Activated naive CD4-positive, alpha-beta T cell treated with anti-CD3 and anti-CD28 coated beads for 36 hours (primary cell): ENCODE measurements at places on chromosomes 13 and 19. TPM values are rescaled to one million over a fixed set of nuclear protein-coding genes. Genes with fewer than 3 reads are reported as not detected.

DNA sequence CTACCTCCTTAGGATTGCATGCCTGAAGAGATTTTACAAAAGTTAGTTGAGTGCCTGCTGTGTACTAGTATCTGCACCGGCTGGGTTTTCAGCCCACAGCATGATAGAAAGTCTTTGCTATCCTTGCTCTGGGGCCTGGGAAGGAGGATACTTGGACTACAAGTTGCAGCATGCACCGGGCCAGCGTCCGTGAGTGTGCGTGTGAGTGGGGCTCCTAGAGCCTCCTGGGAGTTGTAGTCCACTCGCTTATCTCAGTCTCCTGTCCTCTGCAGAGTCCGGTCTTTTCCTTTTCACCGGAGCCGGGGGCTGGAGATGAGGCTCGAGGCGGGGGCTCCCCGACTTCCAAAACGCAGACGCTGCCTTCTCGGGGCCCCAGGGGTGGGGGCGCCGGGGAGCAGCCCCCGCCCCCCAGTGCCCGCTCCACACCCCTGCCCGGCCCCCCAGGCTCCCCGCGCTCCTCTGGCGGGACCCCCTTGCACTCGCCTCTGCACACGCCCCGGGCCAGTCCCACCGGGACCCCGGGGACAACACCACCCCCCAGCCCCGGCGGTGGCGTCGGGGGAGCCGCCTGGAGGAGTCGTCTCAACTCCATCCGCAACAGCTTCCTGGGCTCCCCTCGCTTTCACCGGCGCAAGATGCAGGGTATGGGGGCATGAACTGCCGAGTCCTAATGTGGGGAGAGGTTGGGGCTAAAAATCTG lies 20.6 kb downstream of the BRSK1 start:
- peaks cover 7% of the 10 kb centered on the region for H3K4me1 ChIP-seq
- no peaks in the 10 kb centered on the region for H3K27me3 ChIP-seq
- no peaks in the 10 kb centered on the region for H3K36me3 ChIP-seq
- DNase-seq: peak; percentile 65
- no peak overlapping the region for H3K4me3 ChIP-seq
- H3K27ac ChIP-seq: no peak overlapping the region

GRCh38 chr13:93249364-93250306 lies 23.0 kb downstream of the GPC6 start:
- H3K4me1 ChIP-seq: no peaks in the 10 kb centered on the region
- no peak overlapping the region for H3K4me3 ChIP-seq
- no peak overlapping the region for H3K27ac ChIP-seq
- H3K36me3 ChIP-seq: no peaks in the 10 kb centered on the region
- no peak for DNase-seq

DNA sequence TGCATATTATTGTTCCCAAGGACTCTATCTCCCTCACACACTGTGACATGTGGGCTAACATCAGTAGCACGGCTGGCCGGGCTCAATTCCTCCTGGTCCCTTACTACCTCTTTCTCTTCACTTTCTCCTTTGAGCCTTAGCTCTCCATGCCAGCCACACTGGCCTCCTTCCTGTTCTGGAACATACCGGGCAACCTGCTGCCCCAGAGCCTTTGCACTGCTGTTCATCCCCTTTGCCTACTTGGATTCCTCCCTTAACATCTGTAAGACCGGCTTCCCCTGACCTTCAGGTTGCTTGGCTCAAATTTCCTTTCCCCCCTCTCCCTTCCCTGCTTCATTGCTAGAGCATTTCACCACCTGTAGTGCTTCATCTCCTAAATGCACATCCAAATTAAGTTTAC lies 17.1 kb downstream of the IRS2 start:
- DNase-seq: no peak
- H3K4me1 ChIP-seq: peaks cover 30% of the 10 kb centered on the region
- peaks cover 3% of the 10 kb centered on the region for H3K36me3 ChIP-seq

GRCh38 chr13:103351035-103351828 lies 285.0 kb upstream of the SLC10A2 start:
- DNase-seq: no peak
- H3K4me1 ChIP-seq: no peaks in the 10 kb centered on the region
- no peak overlapping the region for H3K27ac ChIP-seq
- no peak overlapping the region for H3K4me3 ChIP-seq
- no peaks in the 10 kb centered on the region for H3K36me3 ChIP-seq
- peaks cover 6% of the 10 kb centered on the region for H3K27me3 ChIP-seq

UPK1A gene
- 0.21 TPM for total RNA-seq

DNA sequence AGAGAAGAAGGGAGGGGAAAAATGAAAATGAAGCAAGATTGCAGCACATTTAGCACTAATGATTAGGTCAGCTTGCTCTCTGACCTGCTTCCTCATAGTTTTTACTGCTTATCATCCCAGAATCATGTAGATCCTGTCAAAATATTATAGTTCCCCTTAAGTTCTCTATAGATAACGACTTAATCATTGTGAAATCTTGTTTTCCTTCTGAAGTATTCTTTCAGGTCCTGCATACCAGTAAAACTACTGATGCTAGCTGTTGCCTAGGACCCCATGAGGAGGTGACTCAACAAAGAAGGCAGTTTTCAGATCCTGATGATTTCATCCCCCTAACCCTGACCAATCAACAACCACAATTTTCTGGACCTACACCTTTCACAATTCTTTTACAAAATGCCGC lies 1131.7 kb downstream of the SLITRK5 start:
- H3K4me1 ChIP-seq: no peaks in the 10 kb centered on the region
- H3K27ac ChIP-seq: no peak overlapping the region
- DNase-seq: no peak
- H3K27me3 ChIP-seq: no peaks in the 10 kb centered on the region
- no peaks in the 10 kb centered on the region for H3K36me3 ChIP-seq

DNA sequence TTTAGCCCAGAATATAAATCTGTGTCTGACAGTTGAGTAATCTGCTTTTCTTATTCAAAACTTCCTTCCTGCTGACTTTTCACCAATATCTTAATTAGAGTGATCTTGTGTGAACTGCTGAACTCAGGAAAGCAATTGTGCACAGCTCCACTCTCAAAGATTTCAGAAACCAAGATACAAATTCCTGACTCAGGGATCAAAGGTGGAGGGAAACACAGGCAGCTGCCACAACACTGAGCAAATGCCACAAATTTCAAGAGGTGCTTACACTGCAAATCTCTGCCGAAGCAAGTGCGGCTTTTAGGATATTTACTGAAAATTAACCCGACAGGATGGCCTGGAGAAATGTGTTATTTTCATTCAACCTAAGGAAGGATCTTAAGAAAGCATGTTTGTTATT lies 111.4 kb downstream of the STOML3 start:
- DNase-seq: no peak
- peaks cover 13% of the 10 kb centered on the region for H3K27me3 ChIP-seq
- no peaks in the 10 kb centered on the region for H3K4me1 ChIP-seq
- H3K27ac ChIP-seq: no peak overlapping the region
- no peaks in the 10 kb centered on the region for H3K36me3 ChIP-seq
- no peak overlapping the region for H3K4me3 ChIP-seq

CPAMD8 gene
- 0.41 TPM for total RNA-seq

GRCh38 chr13:27808851-27809550 lies 16.7 kb downstream of the GSX1 start:
- DNase-seq: no peak
- no peak overlapping the region for H3K4me3 ChIP-seq
- H3K36me3 ChIP-seq: no peaks in the 10 kb centered on the region
- H3K27me3 ChIP-seq: peaks cover 36% of the 10 kb centered on the region
- H3K4me1 ChIP-seq: no peaks in the 10 kb centered on the region
- no peak overlapping the region for H3K27ac ChIP-seq

DNA sequence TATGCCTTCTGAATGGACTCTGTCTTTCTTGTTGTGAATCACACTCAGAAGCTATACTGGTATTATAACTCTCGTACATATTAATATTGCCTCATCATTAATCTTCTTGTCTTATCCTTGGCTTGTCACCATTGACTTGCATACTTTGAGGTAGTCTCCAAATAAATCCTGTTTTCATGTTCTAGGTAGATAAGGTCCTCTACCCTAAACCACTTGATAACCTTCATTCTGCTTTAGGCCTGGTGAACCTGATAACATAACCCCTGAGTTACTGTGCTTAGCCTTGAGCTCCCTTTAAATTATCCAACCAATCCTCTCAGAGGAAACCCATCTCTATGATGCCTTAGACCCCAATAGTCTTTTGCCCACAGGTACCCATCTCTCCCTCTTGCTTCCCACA lies 1162.3 kb downstream of the SLITRK1 start:
- no peak overlapping the region for H3K4me3 ChIP-seq
- no peak overlapping the region for H3K27ac ChIP-seq
- H3K4me1 ChIP-seq: no peaks in the 10 kb centered on the region
- DNase-seq: no peak

GRCh38 chr19:13665125-13665905 lies 99.0 kb upstream of the MRI1 start:
- H3K27me3 ChIP-seq: no peaks in the 10 kb centered on the region
- no peak overlapping the region for H3K27ac ChIP-seq
- H3K4me3 ChIP-seq: no peak overlapping the region
- H3K4me1 ChIP-seq: no peaks in the 10 kb centered on the region
- no peaks in the 10 kb centered on the region for H3K36me3 ChIP-seq
- no peak for DNase-seq

DNA sequence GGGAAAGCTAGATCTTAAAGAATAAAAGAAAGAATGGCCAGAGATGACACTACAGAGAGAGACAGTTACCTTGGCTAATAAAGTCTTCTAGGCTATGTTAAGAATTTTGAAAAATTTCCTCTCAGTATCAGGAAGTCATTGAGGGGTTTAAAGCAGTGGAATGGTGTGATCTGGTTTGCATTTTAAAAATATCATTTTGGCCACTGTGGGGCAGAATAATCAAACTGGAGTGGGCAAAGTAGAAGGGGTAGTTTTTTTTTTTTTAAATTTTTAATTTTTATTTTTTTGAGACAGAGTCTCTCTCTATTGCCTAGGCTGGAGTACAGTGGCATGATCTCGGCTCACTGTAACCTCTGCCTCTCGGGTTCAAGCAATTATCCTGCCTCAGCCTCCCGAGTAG lies 4.4 kb upstream of the CNMD start:
- H3K27me3 ChIP-seq: peaks cover 49% of the 10 kb centered on the region
- DNase-seq: no peak
- H3K27ac ChIP-seq: no peak overlapping the region
- no peak overlapping the region for H3K4me3 ChIP-seq

PGLYRP2 gene
- 0.07 TPM for total RNA-seq

ADGRE3 gene
- not detected for total RNA-seq

GRCh38 chr13:34391076-34391475 lies 551.0 kb upstream of the NBEA start:
- H3K4me3 ChIP-seq: no peak overlapping the region
- peaks cover 2% of the 10 kb centered on the region for H3K36me3 ChIP-seq
- DNase-seq: no peak
- H3K27ac ChIP-seq: no peak overlapping the region

DNA sequence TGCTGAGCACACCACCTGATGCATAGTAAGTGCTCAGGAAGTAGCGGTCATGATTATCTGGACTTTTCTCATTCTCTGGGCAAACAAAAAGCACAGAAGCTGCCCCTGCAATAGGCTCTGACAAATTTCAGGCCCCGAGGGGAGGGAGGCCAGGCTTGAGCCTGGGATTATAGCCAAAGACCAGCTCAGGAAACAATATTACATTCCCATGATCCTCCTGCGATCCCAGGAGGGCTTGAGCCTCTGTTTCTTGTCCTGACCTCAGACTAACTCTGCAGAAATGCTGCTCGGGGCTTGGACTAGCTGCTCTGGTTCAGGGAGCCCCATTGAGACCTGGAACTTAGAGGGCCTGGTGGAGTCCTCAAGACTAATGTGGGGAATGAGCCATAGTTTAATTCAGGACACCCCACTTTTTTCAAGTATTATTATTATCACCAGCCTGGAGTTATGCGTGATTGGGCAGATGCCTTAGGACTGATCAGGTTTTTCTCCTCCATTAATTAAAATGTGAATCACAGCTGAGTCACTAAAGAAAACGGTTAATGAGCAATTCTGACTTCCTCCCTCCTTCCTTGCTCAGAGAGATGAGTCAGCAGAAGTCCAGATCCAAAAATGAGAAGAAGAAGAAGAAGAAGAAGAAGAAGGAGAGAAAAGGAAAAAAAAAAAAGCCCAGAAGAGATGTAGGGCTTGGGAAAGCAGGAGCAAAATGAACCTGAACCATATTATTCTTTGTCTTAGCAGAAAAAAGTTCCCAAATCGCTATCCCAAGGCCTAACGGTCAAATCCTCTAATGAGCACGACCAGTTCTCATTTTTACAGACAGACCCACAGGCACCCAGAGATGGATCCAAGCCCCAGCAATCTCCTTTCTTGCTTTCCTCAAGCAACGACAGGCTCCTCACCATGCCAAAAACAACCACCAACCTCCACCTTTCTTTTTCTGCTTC lies 107.2 kb downstream of the CACNA1A start:
- no peak for DNase-seq
- no peak overlapping the region for H3K4me3 ChIP-seq
- H3K4me1 ChIP-seq: no peaks in the 10 kb centered on the region

UHRF1 gene
- 129 TPM for total RNA-seq

GRCh38 chr13:51269039-51269438 lies 46.8 kb downstream of the FAM124A start:
- H3K36me3 ChIP-seq: no peaks in the 10 kb centered on the region
- no peaks in the 10 kb centered on the region for H3K27me3 ChIP-seq
- H3K4me3 ChIP-seq: no peak overlapping the region
- no peak for DNase-seq
- no peaks in the 10 kb centered on the region for H3K4me1 ChIP-seq

- H3K27ac ChIP-seq: no peak overlapping the region
- no peaks in the 10 kb centered on the region for H3K36me3 ChIP-seq
- DNase-seq: no peak
Measured at GRCh38 chr19:15866636-15867035, 31.2 kb downstream of the CYP4F2 start.

DNA sequence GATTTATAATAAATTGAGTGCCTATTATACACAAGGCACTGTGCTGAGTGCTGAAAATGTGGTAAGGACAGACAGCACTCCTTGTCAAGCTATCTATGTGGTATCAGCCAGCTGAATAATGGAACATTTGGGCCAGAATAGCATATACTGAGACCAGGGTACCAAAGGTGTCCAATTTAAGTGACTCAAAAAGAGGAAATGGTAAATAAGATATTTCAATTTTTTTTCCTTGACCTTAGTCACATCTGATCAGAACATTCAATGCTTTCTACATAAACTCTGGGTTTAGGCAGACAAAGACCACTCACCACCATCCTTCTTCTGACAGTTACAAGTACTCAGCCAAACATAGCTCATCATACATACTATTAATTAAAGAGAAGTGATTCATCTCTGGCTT lies 43.2 kb downstream of the RCBTB2 start:
- DNase-seq: no peak
- peaks cover 34% of the 10 kb centered on the region for H3K4me1 ChIP-seq
- H3K4me3 ChIP-seq: no peak overlapping the region
- H3K36me3 ChIP-seq: peaks cover 8% of the 10 kb centered on the region
- H3K27ac ChIP-seq: no peak overlapping the region

DNA sequence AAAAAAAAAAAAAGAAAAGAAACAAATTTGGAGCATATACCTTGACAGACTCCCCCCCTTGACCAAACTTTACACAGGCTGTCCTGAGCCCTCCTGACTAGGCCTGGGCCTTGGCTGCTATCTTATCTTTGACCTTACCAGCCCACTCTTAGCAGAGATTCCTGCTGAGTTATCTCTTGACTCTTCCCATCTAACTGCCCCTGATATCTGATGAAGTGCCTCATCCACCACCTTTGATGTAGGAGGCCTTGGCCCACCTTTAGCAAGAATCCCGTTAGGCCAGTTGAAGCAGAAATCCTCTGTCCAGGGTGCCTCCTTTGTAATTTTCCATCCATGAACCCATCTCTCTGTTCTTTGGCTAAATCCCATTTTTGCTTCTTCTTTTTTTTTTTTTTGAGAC lies 43.6 kb downstream of the NLRP12 start:
- no peak for DNase-seq
- H3K27me3 ChIP-seq: peaks cover 8% of the 10 kb centered on the region
- peaks cover 3% of the 10 kb centered on the region for H3K4me1 ChIP-seq
- H3K36me3 ChIP-seq: no peaks in the 10 kb centered on the region
